Left lobe of liver (tissue), 2 donors: ENCODE measurements at places on chromosomes 3 and 15. TPM values are rescaled to one million over a fixed set of nuclear protein-coding genes. Genes with fewer than 3 reads are reported as not detected.

ECE2 gene
- not detected for total RNA-seq

TEX55 gene
- total RNA-seq, result not detected

- peak; percentile 59 for DNase-seq
Measured at GRCh38 chr15:99450896-99451358, 114.9 kb upstream of the MEF2A start.

DNA sequence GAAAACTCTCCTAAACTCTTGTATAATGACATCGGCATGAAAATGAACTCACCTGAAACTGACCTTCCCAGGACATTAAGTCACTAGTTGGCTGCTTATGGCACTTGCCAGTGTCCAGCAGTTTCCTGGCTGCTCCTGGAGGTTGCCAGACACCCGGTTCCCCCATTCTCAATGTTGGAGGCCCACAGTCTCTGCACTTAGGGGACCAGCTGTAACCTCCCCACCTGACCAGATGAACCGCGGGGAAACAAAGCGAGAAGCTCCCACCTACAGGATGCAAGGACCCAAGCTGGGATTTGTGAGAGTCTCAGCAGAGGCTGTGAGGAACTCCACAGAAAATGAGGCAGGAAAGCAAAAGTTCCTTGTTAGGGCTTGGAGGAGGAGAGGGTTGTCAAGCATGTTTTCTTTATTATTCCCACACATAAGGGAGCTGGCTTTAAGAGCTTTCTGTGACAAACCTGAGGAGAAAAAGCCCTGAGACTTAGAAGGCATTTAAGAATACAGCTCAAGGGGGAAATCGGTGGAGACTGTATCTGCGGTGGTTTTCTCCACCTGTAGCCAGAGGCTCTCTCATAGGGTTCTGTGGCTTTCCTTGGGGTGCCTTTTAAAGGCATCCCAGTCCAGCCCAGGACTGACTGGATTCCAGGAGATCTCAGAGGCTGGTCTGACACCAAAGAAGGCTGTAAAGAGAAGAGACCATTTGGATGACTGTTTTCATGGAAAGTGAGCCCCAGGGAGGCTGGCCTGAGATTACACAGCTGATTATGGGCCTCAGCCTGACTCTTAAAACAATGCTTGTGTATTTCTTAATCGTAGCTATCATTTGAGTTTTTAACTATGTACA lies 4.6 kb downstream of the TPM1 start:
- no peak for DNase-seq

DNA sequence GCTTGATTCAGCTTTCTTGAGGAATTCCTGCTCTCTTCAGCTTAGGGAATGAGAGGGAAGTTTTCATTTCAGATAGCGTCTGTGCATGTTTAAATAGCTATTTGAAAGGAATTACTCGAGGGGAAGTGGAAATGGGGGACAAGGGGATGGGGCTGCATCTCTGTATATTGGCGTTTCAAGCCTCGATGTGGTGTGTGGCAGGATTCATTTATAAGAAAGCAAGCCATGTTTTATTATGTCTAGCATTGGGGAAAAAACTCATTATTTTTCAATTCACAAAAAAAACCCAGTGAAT lies 1.0 kb downstream of the ATP2C1 start:
- no peak for DNase-seq

DNA sequence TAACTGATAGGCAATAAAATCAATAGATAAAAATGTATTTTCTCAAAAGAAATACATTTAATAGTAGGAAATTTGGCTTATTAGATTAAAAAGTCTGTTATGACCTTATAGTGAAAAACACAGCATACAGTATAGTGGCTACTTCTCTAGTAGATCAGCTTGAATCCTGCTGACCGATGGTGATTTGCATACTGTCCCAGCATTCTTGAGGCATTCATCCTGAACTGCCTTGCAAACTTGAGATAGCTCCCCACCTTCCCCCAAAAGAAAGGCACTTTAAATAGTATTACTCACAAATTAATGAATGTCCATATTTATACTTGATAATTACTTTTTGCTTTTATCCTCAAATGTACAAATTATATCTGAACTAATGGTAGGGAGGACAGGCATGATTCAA lies 6.7 kb downstream of the CHMP2B start:
- no peak for DNase-seq

SPRED1 gene
- total RNA-seq, result 4.2 TPM

DNA sequence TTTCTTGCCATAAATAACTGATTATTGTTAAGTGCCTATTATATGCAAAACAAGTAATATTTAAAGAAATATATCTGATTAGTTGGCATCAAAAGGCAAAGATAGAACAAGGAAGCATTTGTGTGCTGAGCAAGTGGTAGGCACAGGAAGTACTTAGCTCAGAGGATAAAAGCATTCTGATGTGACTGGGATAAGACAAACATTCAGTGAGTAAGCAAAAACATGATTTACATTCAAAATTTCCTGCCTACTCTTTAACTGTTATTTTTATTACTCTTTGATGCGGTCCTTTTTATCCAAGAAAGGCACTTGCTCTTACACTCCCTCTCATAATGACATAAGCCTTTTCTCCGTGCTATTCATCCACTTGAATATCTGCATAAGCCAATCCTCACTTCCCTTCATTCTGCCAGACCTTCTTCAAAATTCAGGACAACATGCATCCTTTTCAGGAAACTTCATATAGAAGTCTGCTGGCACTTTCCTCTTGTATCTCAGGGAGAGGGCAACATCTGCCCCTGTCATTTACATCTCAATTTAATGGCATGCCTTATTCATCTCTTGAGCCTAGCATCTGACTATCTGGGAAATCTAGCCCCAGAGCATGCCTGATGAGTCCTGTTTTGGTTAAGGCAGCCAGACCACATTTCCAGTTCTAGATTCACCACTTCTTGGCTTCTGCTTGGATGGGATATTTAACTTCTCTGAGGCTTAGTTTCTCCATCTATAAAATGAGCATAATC lies 478.2 kb upstream of the ROBO2 start:
- DNase-seq, result no peak

ADAMTS17 gene
- total RNA-seq, result 22.4 TPM

- no peak for DNase-seq
Measured at GRCh38 chr15:84656972-84657371, 1.0 kb downstream of the NMB start.

DNA sequence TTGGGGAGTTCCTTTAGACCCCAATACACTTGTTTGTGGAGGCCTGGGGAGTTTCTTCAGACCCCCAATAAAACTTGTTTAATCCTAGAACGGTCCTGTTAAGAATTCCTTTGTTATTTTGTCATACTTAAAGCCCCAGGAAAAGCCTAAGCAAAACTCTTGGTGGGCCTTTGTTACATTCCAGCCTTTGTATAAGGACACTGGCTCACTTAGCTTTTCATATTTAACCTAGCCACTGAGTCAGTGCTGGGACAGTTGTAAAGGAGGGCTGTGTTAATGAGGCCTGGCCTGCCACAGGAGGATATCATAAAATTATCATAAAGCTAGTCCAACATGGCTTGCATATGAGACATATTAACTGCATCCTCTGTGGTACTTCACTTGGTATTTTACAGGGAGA lies 760.1 kb downstream of the ZNF385D start:
- no peak for DNase-seq

TRH gene
- total RNA-seq, result not detected

TERC gene
- total RNA-seq, result 3.1 TPM

DNA sequence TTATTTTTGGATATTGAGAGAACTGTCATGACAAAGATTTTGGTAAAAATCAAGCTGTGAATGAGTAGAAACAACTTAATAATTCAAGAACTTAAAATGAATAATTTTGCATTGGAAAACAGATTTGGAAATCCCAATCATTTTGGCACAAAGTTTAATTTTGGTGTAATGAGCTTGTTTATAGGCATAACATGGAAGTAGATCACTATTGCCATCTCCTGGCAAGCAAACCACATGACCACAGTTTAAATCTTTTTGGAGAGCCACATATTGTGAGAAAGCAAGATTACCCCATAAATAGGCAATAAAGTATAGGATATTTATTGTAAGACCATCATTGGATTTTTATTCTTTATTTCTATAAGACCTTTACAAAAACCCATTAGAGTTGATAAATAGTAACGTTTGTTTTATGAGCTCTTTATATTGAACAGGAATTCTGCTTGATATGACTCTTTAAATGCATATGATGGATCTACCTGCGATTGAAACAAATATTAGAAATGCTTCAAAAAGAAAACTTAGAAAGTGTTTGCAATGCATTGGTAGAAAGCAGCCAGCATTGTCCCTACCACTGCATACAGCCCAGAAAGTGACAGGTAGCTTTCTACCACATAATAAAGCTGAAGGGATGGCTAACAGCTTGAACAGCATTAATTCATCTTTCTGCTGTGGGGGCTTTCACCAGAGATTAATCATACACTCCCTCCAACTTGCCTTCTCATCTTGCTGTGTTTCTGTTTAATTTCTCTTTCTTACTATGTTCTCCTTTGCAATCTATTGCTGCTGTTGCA lies 766.8 kb downstream of the TBL1XR1 start:
- no peak for DNase-seq

CFAP92 gene
- total RNA-seq, result not detected

WDR93 gene
- not detected for total RNA-seq

DNA sequence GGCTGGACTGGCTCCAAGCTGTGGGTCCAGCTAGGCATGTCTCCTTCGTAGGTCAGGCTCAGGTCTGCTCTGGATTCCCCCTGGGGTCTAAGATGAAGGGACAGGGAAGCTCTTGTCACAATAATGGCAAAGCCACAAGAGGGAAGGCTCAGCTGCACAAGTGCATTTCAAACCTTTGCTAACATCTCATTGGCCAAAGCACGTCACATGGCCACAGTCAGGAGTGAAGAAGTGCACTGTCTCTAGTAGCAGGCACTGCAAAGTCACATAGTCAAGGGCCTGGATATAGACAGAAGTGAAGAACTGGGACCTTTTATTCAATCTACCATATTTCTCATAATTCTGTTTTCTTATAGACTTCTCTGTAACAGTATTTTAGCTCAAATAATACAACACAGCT lies 20.1 kb downstream of the DLEC1 start:
- DNase-seq, result no peak

DNA sequence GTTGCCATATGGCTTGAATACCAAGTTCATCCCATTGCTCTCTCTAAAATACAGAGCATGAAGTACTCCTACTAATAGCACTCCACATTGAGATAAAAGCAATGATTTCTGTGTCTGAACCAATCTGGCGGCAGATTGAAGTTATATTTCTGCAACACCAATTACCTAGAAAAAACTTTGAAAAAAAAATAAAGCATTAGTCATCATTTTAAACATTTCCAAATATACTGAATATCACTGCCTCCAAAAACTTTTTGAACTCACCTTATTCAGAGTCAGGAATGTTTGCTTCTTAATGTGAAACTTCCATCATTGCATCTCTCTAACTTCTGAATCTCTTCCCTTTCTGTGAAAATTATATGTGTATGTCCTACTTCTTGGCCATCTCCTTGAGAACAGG lies 540.5 kb downstream of the GRM7 start:
- no peak for DNase-seq

DNA sequence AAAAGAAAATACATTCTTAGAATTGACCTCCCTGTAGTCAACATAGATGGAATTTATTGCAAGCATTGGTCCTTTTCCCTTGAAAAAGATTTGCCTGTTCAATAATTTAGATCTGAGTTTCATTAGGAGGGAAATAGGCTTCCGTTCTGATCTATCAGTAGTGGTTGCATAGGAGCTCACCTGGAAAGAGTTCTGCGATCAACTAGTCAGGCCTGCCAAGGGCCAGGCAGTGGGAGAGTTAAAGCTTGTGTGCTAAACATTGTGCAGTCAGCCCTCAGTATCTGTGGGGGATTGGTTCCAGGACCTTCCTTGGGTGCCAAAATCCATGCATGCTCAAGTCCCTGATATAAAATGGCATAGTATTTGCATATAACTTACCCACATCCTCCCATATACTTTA lies 29.6 kb upstream of the IDH2 start:
- DNase-seq, result no peak

ACTR8 gene
- total RNA-seq, result 9.9 TPM

- no peak for DNase-seq
Measured at GRCh38 chr3:59783468-59783988, 733.7 kb upstream of the CFAP20DC start.

ARPC4 gene
- 42.1 TPM for total RNA-seq

GRCh38 chr15:84752700-84753099 lies 4.3 kb downstream of the ZNF592 start:
- DNase-seq, result no peak

- DNase-seq, result no peak
Measured at GRCh38 chr15:97791824-97792792, 168.4 kb upstream of the ARRDC4 start.

DNA sequence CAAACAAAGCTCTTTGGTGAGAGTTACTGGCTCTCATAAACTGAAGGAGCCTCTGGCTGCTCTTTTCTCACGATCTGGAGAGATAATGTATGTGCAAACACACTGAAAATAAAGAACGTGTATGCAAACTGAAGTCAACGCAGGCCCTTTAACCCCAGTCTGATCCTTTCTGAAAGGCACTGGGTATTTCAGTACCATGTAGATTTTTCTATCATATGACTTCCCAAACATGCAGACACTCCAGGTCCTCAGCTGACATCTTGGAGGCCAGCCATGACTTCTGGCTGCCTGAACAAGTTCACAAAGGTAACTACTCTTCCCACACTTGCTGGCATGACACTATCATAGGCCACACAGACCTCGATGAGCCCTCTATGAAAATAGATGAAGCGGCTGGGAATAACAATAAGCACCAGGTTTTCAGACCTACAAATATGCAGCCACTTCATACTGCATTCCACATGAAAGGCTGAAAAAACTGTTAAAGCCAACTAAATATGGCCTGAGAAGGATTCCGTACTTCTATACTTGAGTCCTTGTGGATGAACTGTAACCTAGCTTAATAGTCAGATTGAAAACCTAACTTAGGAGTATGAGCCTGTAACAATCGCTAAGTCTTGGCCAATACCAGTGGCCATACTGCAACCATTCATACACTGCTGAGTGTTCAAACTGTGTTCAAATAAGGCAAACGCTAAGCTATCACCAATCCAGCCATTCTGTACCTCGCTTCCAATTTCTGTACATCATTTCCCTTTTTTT lies 121.3 kb downstream of the THRB start:
- peak; percentile 82 for DNase-seq

DNA sequence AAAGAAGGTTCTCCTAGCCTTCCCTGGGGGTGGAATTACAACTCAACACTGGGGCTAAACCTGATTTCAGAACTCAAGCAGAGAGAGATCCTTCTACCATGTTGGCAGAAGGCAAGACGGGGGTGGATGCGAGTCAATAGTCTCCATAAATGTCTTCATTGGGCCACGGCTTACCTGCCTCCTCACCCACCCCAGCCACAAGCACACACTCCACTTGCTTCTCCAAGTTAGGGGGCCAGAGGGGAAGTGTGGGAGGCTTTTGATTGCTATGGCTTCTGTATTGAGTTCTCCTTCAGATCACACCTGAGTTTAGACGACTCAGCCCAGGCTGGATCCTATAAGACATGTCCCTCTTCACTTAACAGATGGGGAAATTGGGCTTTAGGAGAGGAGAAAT lies 178.9 kb downstream of the UACA start:
- no peak for DNase-seq

PLS1 gene
- total RNA-seq, result 14.2 TPM

GRCh38 chr3:47376393-47376792 lies 4.4 kb upstream of the PTPN23 start:
- no peak for DNase-seq
